ENCODE measurements at places on chromosomes 2 and 18.
A peak's percentile ranks its signal among the peaks of the same experiment; 100 is the strongest.

DNA sequence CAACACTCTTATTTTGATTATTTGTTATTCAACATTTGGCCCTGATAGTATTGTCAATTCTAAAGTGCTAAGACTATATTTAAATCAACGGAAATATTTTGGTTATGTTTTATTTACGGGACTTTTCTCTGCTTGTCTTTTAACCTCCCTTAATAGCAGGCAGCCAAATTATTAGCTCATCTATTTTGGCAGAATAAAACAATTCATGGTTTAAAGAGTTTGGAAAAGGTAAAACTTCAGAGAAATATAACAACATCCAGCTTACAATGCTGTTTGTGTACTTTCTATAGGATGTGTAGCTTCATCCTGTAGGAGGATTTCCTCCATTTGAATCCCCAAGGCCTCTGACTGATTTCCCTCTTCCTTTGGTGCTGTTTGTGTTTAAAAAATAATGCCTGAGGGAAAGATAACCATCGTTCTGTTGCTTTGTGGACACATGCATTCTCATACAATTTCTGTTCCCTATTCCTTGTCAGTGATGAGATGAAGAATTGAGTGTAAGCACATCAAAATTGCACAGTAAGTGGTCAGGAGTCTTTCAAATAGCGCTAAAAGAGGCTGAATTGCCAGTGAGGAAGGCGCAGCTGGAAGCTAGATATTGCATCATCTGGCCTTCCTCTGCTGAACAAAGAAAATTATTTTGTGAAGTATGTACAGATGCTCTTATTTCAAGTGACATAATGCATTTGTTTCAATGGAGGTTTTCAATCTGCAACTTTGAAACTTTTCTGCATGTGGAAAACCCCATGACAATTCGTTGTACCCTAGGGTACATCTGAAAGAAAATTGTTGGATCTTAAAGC is 80.3 kb downstream of the CD28 start:
- no peak overlapping the region for H3K4me3 ChIP-seq
- no peak overlapping the region for H3K27ac ChIP-seq
- H3K4me1 ChIP-seq, result peaks cover 17% of the 10 kb centered on the region
- H3K27me3 ChIP-seq, result no peaks in the 10 kb centered on the region
- no peak for DNase-seq
- H3K36me3 ChIP-seq, result peaks cover 3% of the 10 kb centered on the region

DNA sequence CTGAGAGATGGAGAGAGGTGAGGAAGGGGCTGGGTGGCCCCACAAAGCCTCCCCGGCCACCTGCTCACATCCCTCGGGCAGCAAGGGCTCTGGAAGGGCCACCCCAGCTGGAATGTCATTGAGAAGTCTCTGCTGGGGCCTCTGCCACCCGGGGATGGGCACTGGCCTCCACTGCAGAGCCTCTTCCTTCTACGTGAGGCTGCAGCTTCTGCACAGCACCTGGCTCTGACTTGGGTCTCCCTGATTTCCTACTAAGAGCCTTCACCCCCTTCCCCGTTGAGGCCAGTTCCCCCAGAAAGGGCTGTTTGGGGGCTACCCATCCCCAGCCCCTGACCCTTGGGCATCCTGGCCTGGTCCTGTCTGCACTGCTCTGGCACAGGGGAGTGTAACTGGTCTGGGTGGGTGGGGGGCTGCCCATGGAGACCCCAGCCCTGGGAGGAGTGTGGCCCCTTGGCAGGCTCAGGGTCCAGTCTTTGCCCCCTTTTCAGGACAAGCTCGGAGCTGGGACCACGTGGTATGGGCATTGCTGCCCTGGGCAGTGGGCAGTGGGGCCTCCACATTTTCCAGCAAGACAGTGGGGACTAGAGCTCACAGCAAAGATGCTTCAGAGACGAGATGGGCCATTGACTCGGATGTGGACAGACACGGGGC is 5.6 kb downstream of the PDCD1 start:
- H3K4me1 ChIP-seq, result no peaks in the 10 kb centered on the region
- no peaks in the 10 kb centered on the region for H3K36me3 ChIP-seq
- H3K4me3 ChIP-seq, result no peak overlapping the region
- no peak overlapping the region for H3K27ac ChIP-seq
- H3K27me3 ChIP-seq, result no peaks in the 10 kb centered on the region
- DNase-seq, result no peak

DNA sequence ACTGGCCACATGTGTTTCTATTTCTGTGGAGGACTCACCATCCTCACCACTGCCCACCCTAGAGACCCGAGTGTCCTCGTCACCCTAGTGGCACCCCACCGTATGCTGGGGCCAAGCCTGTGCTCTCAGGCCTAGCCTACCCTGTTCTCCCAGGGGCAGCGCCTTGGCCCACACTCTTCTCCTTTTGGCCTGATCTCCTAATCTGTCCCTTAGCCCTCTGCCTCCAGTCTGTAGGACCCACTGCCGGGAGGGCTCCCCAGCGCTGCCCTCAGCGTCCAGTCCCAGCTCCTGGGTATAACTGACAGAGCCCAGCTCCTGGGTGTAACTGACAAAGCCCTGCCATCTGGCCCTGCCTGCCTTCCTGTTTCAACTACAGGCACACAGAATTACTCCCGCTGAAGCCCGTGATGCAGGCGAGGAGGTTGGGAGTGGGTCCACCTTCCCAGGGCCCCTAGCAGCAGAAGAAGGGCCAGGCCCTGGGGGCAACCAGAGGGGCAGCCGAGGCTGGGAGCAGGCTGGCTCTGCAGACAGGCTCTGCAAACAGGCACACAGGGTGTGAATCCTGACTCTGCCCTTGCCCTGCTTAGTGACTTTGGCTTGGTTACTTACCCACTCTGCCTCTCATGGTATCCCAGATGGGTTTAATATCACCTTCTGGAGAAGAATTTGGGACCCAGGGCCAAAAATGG is 25.6 kb upstream of the PTMA start:
- H3K4me3 ChIP-seq, result peak overlapping the region; percentile 86
- peaks cover 54% of the 10 kb centered on the region for H3K4me1 ChIP-seq
- DNase-seq, result no peak
- no peaks in the 10 kb centered on the region for H3K36me3 ChIP-seq
- H3K27ac ChIP-seq, result peak overlapping the region; percentile 99

- H3K27me3 ChIP-seq, result no peaks in the 10 kb centered on the region
- H3K36me3 ChIP-seq, result no peaks in the 10 kb centered on the region
Measured at GRCh38 chr2:9307535-9307934, 100.9 kb downstream of the ASAP2 start.

DNA sequence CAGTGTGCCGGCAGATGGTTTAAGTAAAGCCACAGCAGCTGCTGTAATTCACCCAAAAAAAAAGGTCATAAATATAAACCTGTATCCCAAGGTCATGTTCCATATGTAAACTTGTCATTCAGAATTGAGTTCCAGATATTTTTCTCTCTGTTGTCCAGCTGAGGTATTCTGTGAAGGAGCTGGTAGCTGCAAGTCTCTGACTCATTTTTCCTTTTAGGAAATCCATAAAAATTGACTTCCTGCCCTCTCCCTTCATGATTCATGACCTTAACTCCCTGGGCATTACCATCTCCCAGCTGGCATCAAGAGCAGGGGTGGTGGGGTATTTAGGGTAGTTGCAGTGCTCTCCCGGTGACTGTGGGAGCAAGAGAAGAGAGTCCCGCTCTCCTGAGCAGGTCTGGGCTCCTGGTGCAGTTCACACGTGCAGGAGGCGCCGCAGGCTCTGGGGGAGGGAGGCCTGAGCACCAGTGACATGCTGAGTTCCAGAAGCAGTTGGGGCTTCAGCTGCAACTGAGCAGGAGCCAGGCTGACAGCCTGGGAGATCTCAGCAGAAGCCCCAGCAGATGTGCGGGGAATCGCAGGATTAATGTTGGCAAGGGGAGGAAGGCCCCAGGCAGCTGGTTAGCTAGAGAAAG is 192.6 kb downstream of the MGAT5 start:
- no peak for DNase-seq
- peaks cover 4% of the 10 kb centered on the region for H3K36me3 ChIP-seq
- no peaks in the 10 kb centered on the region for H3K27me3 ChIP-seq

- H3K4me1 ChIP-seq, result peaks cover 56% of the 10 kb centered on the region
- H3K27ac ChIP-seq, result peak within 1 kb of the TSS; percentile 39
- peak within 1 kb of the TSS; percentile 98 for H3K4me3 ChIP-seq
- H3K36me3 ChIP-seq, result no peaks in the 10 kb centered on the region
- peaks cover 19% of the 10 kb centered on the region for H3K27me3 ChIP-seq
- DNase-seq, result peak; percentile 82
Measured at GRCh38 chr2:36355151-36355889, at the start of gene CRIM1. TSS of gene CRIM1 (plus strand) at chr2:36355778. CDS start at chr2:36356293, 515 bp downstream.

DNA sequence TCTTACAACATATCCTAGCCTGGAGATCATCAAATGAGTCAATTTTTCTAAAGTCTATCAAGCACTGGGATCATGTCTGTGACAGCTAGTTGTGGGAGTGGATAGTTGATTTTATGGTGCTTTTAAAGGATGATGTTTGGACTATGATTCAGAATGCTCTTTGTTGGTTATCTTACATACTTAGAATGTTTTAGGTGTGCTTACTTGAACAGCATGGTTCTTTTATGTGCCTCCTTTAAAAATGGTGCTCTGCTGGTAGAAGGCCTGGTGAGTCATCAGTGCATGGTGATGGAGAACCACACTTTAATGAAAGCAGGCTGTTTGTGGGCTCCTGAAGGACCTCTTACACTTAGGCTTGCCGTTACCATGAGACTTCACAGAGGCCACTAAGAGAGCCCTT is 682.7 kb upstream of the FANCL start:
- H3K27me3 ChIP-seq, result no peaks in the 10 kb centered on the region
- H3K27ac ChIP-seq, result no peak overlapping the region
- DNase-seq, result no peak

GRCh38 chr2:45968946-45969584 is 317.6 kb downstream of the PRKCE start:
- H3K36me3 ChIP-seq, result no peaks in the 10 kb centered on the region
- H3K27me3 ChIP-seq, result peaks cover 4% of the 10 kb centered on the region
- no peak overlapping the region for H3K4me3 ChIP-seq
- no peak for DNase-seq
- no peak overlapping the region for H3K27ac ChIP-seq

DNA sequence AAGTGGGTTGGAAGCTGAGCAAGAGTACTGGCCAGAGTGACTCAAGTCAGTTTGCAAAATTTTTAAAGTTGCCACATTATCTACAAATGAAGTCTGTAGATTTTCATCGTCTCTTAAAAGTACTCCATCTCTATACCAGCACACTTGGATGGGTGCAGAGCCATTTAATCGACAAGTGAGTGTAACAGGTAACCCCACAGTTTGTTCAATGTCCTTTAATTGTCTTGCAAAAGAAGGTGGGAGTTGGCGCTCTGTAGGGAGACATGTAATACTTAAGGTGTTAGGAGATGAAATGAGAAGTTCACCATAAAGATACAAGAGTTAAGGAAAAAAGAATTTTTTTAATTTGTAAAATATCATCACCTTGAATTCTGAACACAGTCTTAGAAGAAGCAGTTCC is 84.9 kb downstream of the TTN start:
- no peak for DNase-seq
- 0 out of 2 replicates have a peak, but pooled peaks cover 2% of the 10 kb centered on the region for H3K36me3 ChIP-seq
- peaks cover 18% of the 10 kb centered on the region for H3K4me1 ChIP-seq

- H3K4me3 ChIP-seq, result no peak overlapping the region
- peaks cover 2% of the 10 kb centered on the region for H3K27me3 ChIP-seq
- DNase-seq, result no peak
- H3K36me3 ChIP-seq, result no peaks in the 10 kb centered on the region
- no peak overlapping the region for H3K27ac ChIP-seq
- H3K4me1 ChIP-seq, result peaks cover 6% of the 10 kb centered on the region
Measured at GRCh38 chr2:38267270-38267925, 109.7 kb downstream of the ATL2 start.

GRCh38 chr2:210190345-210190744 is 19.1 kb upstream of the KANSL1L start:
- no peak overlapping the region for H3K4me3 ChIP-seq
- peaks cover 13% of the 10 kb centered on the region for H3K36me3 ChIP-seq
- H3K4me1 ChIP-seq, result no peaks in the 10 kb centered on the region
- no peak for DNase-seq

DNA sequence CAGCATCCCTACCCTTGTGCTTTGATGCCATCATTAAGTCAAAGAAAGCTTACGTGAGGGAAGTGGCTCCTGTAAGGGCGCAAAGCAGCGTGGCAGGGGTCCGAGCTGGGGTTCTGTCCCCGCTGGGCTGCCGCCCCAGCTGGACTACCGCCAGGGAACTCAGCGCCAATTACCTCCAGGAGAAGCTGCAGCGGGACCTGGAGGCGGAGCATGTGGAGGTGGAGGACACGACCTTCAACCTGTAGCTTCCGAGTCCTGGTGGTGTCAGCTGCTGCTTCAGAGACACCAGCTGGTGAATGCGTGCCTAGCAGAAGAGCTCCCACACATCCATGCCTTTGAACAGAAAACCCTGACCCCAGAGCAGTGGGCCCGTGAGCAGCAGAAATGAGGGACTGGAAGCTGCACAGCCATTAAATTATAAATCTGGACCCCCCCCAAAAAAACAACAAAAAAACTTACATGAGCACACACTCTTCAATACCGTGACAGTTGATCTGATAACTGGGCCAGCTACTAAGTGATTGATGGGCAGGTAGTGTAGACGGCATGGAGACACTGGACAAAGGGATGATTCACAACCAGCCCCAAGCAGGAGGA is 20.1 kb upstream of the YES1 start:
- H3K27ac ChIP-seq, result no peak overlapping the region
- H3K4me3 ChIP-seq, result peak overlapping the region; percentile 43
- H3K36me3 ChIP-seq, result no peaks in the 10 kb centered on the region
- DNase-seq, result peak; percentile 70
- peaks cover 22% of the 10 kb centered on the region for H3K4me1 ChIP-seq

- DNase-seq, result no peak
- H3K27ac ChIP-seq, result no peak overlapping the region
- H3K4me3 ChIP-seq, result no peak overlapping the region
- H3K27me3 ChIP-seq, result no peaks in the 10 kb centered on the region
- no peaks in the 10 kb centered on the region for H3K36me3 ChIP-seq
Measured at GRCh38 chr2:68796295-68796905, 61.8 kb downstream of the ARHGAP25 start.

GRCh38 chr2:165617741-165618481 is 148.4 kb downstream of the CSRNP3 start:
- no peaks in the 10 kb centered on the region for H3K27me3 ChIP-seq
- H3K27ac ChIP-seq, result no peak overlapping the region
- no peak for DNase-seq

- DNase-seq, result no peak
- no peaks in the 10 kb centered on the region for H3K4me1 ChIP-seq
- no peaks in the 10 kb centered on the region for H3K36me3 ChIP-seq
- H3K27ac ChIP-seq, result no peak overlapping the region
- H3K4me3 ChIP-seq, result no peak overlapping the region
Measured at GRCh38 chr2:162538967-162539366, 195.0 kb downstream of the GCA start.

DNA sequence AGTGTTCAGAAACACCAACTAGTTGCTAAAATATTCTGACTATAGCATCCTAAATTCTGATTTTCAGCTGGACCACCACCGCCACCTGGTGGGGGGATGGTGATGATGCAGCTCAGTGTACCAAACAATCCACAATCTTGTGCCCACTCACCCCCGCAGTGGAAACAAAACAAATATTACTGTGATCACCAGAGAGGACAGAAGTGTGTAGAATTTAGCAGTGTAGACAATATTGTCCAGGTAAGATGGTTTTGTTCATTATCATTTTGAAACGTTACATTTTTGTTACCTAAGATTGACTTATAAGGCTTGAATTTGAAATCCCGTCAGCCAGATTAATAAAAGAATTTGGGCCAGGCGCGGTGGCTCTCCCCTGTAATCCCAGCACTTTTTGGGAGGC is 31.7 kb upstream of the UBXN4 start:
- DNase-seq, result peak; percentile 62
- no peaks in the 10 kb centered on the region for H3K27me3 ChIP-seq
- H3K27ac ChIP-seq, result no peak overlapping the region

- peaks cover 51% of the 10 kb centered on the region for H3K4me1 ChIP-seq
- DNase-seq, result no peak
- 0 out of 2 replicates have a peak, but pooled peaks cover 2% of the 10 kb centered on the region for H3K36me3 ChIP-seq
- H3K27me3 ChIP-seq, result no peaks in the 10 kb centered on the region
- peak overlapping the region; percentile 40 for H3K27ac ChIP-seq
Measured at GRCh38 chr2:36951574-36951973, 14.8 kb downstream of the STRN start.

Data from WTC11 (cell line).